Activated CD4-positive, alpha-beta T cell treated with anti-CD3 and anti-CD28 coated beads, Interleukin-2, amount 50 U/mL, for 1 hour (primary cell): ENCODE measurements at places on chromosomes 5 and 9.

DNA sequence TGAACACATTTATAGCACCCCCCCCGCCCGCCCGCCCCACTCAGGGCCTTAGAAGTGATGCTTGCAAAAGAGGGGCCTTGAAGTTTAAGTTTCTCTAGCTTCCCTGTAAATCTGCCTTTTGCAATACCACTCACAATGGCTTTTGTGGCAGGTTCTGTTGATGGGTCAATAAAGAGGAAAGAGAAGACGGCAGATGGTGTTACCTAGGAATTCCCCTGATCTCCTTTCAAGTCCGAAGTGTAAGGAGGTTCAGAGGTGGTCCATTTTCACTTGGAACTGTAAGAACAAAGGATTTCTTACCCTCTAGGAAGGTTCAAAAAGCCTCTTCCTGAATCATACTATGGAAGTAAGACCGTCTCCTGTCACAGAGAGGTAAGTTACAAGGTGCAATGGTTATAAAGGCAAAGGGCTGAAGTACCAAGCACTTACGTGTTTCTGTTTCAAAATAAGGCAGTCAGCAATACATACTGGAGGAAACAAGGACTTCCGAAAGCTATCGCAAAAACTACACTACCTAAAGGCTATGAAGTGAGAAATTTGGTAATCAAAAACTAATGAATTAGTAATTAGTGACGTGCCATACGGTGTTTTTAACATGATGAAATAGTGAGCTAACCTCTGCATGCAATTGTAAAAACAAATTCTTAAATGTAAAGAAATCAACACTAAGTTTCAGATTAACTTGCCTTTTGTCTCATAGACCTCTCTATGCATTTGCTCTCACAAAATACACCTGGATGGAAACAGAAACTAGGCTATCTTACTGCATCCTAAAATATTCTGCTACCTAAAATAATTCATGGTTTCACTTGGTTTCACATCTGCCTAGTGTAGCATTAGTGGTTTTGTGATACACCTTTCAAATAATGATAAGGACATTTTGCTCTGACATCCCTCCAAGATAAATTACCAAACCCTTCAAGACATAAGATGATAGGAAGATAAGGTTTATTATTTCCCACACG lies 589.4 kb upstream of the FAM174A start:
- no peak for DNase-seq

DNA sequence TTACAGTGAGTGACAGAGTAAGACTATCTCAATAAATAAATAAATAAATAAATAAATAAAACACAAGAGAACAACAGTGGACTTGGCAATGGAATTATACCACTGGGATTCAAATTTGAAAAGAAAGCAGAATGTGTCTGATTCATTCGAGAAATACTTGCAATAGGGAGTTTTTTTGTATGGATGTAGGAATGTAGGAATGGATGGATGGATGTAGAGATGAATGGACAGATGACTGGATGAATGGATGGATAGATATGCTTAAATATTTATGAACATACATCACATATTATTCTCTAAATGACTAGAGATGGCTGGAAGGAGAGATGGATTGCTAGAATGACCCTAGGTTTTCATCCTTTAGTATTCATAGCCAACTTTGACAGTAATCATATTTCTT lies 22.0 kb upstream of the CEMIP2 start:
- no peak for DNase-seq

DNA sequence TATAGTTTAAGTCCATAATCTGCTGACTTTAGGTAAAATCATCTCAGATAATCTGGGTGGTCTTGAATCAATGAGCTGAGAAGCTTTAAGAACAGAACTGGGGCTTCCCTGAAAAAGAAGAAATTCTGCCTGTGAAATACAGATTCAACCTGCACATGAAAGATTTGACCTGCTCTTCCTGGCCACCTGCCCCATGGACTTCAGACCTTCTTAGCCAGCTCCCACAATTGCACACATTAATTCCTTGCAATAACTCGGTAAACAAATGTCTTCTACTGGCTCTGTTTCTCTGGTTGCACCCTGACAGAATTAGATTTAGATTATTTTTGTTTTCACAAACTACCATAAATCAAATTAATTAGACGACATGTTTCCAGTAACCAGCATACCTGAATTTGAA lies 2117.9 kb upstream of the C9orf72 start:
- DNase-seq = no peak

- no peak for DNase-seq
Observed at GRCh38 chr9:110157823-110158664, 49.9 kb downstream of the C9orf152 start.

- no peak for DNase-seq
Observed at GRCh38 chr9:130739081-130739480, 45.5 kb downstream of the EXOSC2 start.

GRCh38 chr9:5843794-5844471 lies 11.0 kb upstream of the ERMP1 start:
- no peak for DNase-seq

GRCh38 chr9:134323741-134324358 lies 2.4 kb upstream of the RXRA start:
- DNase-seq = no peak

- DNase-seq = no peak
Observed at GRCh38 chr5:67381236-67381880, 184.8 kb upstream of the CD180 start.

- DNase-seq = no peak
Observed at GRCh38 chr9:110543631-110544051, 35.9 kb downstream of the SVEP1 start.

- DNase-seq = no peak
Observed at GRCh38 chr9:20995616-20996015, 35.8 kb downstream of the HACD4 start.

DNA sequence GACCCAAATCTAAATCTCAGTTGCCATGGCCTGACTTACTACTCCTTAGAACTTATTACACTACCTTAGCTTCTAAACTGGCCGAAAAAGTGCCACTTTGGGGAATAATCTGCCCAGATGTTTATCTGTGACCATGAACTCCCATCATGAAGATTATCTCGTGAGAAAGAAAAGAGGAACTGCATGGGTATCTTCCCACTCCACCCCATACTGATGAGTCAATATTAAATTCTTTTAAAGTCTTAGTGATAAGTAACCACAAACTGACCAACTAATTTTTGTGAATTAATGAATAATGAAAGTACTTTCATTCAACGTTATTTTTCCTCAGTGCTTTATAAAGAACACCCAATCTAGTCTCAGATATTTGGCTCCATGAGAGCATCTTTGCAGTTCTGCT lies 493.5 kb downstream of the EBF1 start:
- DNase-seq = no peak

- DNase-seq = no peak
Observed at GRCh38 chr9:28688172-28688571, 1114.9 kb upstream of the C9orf72 start.

GRCh38 chr9:91897201-91897600 lies 52.8 kb downstream of the ROR2 start:
- DNase-seq = no peak

DNA sequence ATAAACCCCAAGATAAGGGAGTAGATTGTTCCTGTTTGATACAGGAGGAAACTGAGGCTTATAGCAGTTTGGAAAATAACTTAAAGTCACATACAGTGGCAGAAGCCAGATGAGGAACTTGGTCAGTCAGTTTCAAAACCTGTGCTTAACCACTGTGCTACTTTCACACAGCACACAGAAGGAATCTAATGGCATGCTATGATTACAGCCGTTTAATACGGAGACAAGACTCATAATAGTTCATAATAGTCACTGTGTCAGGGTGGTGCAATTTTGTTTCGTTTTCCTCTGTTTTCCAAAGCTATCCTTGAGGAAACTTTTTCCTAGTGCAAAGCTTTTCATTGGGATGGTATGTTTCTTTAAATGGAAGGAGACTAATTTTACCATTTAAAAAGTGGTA lies 112.3 kb downstream of the GCNT1 start:
- no peak for DNase-seq

DNA sequence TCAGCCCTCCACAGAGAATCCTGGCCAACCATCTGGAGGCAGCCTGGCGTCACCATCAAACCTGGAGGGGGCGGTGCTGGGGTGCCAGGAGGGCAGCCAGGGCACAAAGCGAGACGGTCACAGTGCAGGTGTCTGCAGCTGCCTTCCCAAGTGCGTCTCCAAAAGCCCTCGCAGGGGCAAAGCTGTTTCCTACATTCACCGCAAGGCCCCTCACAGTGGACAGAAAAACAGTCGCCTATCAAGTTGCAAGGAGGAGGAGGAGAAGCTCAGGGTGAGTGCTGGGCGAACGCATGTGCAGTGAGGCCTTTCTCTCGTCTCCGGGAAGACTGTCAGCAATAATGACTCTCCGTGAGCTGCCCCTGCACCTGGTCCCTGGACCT lies 18.0 kb upstream of the LHX3 start:
- DNase-seq = no peak

GRCh38 chr9:103355000-103355399 lies 359.9 kb downstream of the CYLC2 start:
- DNase-seq = no peak

GRCh38 chr9:17342696-17343095 lies 207.9 kb downstream of the CNTLN start:
- no peak for DNase-seq

DNA sequence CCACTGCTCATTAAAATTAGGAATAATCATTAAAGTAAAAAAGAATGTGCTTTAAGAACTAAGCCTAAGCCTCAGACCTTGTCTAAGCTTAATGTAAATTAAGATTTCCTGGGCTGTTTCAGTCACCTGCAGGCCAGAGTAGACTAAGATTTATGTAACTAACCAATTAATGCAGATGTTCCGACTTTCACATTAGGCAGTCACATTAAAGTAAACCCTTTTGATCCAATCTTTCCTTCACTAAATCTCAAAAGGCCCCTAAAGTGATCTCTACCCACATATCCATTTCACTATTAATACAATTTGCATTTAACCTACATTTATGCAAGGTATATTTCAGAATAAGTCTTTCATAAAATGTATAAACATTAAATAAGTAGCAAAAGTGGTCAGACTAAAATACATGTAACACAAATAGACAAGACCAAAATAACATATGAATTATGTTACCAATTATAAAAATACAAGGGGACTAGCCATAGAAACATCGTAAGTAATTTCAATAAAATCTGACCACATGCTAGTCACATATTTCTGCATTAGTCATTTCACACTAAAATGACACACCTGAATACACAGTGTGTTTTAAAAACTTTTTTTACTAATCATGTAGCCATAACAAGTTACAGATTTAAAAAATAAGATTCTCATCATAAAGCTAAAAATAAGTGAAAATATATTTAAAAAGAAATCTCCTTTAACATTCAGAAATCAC lies 7.7 kb downstream of the NR3C1 start:
- no peak for DNase-seq

DNA sequence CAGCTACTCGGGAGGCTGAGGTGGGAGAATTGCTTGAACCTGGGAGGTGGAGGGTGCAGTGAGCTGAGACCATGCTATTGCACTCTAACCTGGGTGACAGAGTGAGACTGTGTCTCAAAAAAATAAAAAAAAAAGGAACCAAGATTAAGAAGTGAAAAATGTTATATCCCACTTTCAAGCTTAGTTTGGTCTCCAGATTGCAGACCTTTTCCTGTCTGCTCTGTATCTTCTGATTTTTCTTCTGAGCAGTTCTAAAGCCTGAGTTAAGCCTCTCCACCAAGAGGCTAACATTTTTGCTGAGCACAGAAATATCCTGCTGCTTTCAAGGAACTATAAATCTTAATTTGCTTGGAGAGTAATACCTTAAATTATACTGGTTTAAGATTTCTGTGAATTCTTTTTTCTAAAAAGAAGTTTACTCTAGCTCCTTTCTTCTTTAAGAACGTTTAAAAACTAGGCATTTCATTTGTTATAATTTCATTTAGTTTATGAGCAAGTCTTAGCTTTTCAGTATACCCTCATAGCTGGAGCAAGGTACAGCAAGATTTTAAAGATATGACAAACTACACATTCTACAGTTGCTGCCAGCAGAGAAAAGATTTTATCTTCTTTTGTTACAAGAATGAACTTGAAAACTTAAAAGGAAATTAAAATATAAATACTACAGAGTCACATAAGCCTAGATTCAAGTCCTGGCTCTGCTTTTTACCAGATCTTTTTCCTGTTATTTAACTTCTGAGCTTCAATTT lies 55.0 kb downstream of the GARNL3 start:
- no peak for DNase-seq

GRCh38 chr9:73179589-73179988 lies 27.9 kb downstream of the ANXA1 start:
- no peak for DNase-seq

- no peak for DNase-seq
Observed at GRCh38 chr5:176362233-176362490, 598 bp upstream of the KIAA1191 start.

DNA sequence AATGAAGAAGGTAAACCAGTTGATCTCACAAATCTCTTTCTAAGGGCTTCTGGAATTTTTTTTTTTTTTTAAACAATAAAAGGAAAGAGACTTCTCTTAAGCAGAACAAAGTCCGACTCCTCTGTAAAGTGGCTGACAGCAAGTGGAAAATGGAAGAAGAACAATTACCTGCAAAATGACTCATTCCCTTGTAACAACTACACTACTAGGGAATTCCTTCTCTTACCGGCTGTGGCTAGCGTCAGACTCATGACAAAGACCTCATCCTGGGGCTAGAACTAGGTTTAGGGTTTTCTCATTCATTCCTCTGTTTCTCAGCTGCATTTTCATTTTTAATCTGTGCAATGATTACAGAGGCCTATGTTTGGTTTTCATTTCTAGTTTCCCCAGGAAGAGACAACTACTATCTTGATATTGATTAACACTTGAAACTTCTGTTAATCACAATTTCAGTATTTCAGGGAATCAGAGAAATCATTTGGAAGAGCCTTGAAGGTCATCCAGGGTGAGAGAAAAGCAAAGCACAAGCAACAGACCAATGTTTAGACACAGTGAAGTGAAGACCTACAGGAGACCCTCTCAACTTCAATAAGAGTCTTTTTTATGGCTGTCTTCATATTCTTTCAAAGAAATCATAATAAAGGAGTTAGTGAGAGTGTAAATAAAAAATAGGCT lies 437.9 kb downstream of the RAB3C start:
- no peak for DNase-seq

- no peak for DNase-seq
Observed at GRCh38 chr5:76422227-76422626, 19.1 kb downstream of the IQGAP2 start.

GRCh38 chr5:97628807-97629206 lies 445.8 kb upstream of the RIOK2 start:
- DNase-seq = no peak

GRCh38 chr5:95818181-95819147 lies 4.1 kb downstream of the GLRX start:
- DNase-seq = no peak

DNA sequence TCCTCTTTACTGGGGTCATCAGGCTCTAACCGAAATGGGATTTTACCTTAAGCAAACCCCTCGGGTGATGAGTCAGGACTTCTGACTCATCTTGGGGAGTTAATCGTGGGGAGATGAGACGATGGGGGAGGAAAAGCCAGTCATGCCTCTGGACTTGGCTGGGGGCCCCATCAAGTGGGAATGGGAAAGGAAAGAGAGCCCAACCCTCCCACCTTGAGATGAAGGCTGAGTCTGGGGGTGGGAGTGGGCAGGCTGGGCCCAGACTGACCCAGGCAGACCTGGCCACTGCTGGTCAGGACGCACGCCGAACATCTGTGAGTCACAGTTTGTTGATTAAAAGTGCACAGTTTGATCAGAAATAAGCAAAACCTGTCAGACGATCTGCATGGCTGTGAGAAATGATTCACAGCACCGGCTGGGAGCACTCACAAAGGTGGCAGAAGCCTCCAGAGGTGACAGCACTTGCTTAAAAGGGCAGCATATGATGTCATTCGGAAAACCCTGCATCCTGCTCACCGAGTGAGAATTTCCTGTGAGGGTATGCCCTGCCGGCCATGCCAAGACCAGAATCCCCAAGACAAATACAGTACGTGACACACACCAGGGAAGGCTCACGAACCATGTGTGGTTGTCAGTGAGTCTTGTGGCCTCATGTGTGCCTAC lies 50.0 kb upstream of the SLC25A51 start:
- no peak for DNase-seq
